Vein endothelial cell (primary cell): ENCODE measurements at places on chromosomes 12 and 14. TPM values are rescaled to one million over a fixed set of nuclear protein-coding genes. Genes with fewer than 3 reads are reported as not detected.

Gene MARK3
- total RNA-seq, result 76.8 and 99.4 TPM in 2 replicates

Gene C12orf54
- total RNA-seq, result not detected in 2 replicates

Gene PAWR
- 95.7 and 117 TPM in 2 replicates for total RNA-seq

Gene GPR135
- 2.3 and 3.8 TPM in 2 replicates for total RNA-seq

Gene LIN7A
- under 0.01 and 0.19 TPM in 2 replicates for total RNA-seq

Gene LRP1
- 1.6 and 4.6 TPM in 2 replicates for total RNA-seq

Gene CIROP
- total RNA-seq, result not detected in 2 replicates

Gene TAS2R13
- 1.6 and 2.4 TPM in 2 replicates for total RNA-seq

Gene MAP3K9
- total RNA-seq, result 0.57 and 0.65 TPM in 2 replicates

Gene PRR4
- total RNA-seq, result 0.76 and 2.3 TPM in 2 replicates

Gene NPFF
- total RNA-seq, result not detected in 2 replicates

Gene PXMP2
- total RNA-seq, result 11.4 and 17.0 TPM in 2 replicates

Gene WNT5B
- 0.33 and 0.38 TPM in 2 replicates for total RNA-seq

Gene CD27
- total RNA-seq, result not detected in 2 replicates

Gene SCNN1A
- total RNA-seq, result 0.10 and 0.65 TPM in 2 replicates

Gene MUCL1
- total RNA-seq, result not detected in 2 replicates
